ENCODE measurements at places on chromosomes 3 and 15.
A peak's percentile ranks its signal among the peaks of the same experiment; 100 is the strongest.

DNA sequence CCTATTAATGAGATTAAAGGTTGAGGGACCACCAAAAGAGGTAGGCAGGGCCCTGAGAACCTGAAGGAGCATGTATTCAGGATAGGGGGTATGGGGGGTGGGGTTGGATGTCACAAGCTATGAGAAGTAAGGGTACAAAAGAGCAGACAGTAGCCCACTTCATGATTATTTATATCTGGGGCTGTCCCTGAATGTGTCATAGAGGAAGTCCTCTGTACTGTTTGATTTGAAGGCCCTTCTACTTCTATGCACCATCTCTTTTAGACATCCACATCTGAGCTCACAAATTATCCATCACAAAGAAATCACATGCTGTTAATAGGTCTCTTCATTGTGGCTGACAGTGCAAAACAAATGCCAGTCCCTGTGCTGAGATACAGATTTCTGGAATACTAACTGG is 68.6 kb downstream of the FHIT start:
- DNase-seq = no peak

DNA sequence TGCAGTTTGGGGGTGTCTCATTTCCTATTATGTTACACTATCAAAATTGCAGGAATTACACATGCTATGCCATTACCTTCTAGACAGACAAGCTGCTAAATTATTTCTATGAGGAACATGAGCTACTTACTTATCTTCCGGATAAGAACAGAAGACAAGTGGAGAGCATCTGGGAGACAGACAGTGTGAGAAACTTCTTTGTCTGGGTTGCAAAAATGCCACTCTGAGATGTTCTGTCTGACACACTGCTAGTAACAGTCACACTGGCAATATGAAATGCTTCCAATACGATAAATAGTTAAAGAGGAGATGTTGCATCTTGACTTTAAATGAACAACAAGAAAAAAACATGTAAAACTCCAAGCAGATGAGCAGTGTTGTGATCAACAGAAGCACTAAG is 40.1 kb downstream of the LSAMP start:
- no peak for DNase-seq

DNA sequence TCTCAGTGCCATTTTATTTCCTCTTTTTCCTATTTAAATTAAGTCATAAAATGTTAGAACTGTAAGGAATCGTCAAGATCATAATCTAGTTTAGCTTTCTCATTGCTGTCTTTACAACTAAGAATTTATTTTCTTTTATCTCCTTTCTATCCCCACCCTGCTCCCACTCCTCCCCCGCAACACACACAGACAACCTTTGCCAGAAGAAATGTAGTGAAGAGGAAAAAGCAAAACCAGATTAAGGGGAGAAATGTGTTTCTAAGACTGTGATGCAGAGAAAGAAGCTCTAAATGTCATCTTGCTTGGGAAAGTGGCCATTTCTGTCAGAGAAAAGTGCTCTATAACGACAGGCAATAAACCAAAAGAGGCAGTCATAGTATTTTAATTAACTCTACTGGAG is 78.3 kb upstream of the MLF1 start:
- no peak for DNase-seq

- peak; percentile 56 for DNase-seq
Measured at GRCh38 chr15:31004220-31004733, 12.8 kb upstream of the MTMR10 start.

GRCh38 chr3:184651904-184652303 is 60.0 kb downstream of the MAGEF1 start:
- no peak for DNase-seq

GRCh38 chr3:18124501-18124900 is 300.6 kb downstream of the SATB1 start:
- DNase-seq = peak; percentile 86

GRCh38 chr3:188139466-188139865 is 14.5 kb upstream of the LPP start:
- peak; percentile 29 for DNase-seq

- no peak for DNase-seq
Measured at GRCh38 chr3:38650248-38650951, 913 bp upstream of the SCN5A start.

DNA sequence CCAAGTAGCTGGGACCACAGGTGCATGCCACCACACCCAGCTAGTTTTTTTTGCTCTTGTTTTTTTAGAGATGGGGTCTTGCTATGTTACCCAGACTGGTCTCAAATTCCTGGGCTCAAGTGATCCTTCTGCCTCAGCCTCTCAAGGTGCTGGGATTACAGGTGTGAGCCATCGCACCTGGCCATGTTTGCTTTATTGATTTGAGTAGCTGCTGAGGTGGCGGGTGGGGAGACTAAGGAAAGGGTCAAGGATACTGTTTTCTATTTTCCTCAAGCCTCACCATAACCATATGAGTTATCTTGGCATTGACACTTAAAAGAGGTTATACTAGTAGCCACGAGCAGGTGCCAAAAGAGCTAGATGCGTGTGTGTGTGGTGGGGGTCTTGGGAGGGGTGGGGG is 39.0 kb downstream of the CYFIP1 start:
- DNase-seq = no peak

DNA sequence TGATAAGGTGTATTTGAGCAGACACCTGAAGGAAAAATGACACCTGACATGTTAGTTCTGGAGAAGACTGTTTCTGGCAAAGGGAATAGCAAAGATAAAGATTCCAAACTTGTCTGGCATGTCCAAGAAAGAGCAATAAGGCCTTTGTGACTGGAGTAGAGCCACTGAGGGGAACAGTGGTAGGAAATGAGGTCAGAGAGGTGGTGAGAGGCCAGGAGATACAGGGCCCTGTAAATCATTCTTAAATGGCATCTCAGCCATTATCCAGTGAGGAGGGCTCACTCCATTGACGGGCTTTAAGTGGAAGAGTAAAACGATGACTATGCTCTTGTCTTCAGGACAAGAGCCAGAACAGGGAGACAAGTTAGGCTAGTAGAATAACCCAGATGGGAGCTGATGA is 4.5 kb downstream of the SLC49A4 start:
- no peak for DNase-seq

- DNase-seq = peak; percentile 58
Measured at GRCh38 chr15:99014803-99015697, 7.5 kb upstream of the PGPEP1L start.

- no peak for DNase-seq
Measured at GRCh38 chr15:100765467-100766241, 114.0 kb upstream of the ALDH1A3 start.

DNA sequence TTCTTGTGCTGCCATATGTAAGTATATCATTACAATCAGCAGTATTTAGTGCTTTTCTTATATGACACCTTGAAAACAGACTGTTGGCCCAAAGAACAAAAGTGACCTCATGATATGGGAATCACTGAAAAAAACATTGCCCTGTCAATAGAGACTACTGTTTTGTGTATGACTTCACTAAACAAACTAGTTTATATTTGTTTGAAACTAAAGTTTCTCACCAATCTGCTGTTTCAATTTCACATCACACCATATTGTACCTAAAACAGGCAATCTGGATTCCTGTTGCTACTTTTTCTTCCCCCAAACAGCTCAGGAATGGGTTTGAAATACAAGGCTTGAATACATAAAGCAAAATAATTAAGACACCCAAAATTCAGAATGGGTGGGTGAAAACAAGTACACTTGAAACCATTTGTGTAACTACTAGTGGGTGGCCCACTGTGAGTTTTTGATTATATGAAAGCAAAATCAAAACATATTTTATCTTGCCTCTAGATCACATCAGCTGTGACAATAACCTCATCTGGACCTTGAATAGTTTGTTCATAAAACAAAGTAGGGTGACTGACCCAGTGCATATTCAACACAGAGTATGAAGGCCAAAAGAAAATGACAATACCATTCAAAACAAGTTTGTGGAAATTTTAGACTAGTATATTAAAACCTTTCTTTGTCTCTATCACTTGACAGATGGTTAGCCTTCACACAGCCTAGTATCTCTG is 5.9 kb downstream of the ZBTB20 start:
- no peak for DNase-seq

GRCh38 chr15:73797366-73798158 is 44.4 kb upstream of the INSYN1 start:
- DNase-seq = no peak

DNA sequence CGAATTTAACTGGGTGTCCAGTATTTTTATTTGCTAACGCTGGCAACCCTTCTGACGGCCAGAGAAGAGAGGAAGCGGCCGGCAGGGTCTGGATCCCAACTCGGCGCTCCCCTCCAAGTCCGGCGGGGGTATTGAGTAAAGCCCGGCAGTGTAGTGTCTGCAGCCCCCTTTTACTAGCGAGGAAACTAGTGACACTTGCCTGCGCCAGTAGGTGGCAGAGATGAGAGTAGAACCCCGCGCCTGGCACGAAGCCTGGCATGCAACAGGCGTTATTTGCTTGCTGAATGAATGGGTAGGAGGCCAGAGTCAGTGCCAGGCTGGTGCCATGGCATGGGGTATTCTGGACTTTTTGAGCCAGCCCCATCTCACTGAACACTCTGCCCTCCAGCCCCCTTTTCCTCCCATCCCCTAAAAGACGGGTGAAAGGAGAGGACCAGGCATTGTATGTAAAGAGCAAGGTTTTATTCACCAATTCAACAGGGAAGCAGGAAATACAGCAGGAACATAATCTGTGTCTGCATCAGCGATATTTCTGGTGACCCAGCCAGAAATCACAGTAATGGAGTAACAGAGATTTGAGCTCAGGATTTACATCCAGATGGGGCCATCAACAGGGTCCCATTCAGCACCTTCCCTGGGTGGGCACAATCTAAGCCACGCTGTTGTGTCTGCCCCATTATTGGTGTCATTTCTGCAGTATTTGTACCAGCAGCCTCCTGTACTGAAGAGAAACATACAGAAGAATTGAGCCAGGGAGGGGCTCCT is 788 bp upstream of the WDR73 start:
- peak; percentile 84 for DNase-seq

DNA sequence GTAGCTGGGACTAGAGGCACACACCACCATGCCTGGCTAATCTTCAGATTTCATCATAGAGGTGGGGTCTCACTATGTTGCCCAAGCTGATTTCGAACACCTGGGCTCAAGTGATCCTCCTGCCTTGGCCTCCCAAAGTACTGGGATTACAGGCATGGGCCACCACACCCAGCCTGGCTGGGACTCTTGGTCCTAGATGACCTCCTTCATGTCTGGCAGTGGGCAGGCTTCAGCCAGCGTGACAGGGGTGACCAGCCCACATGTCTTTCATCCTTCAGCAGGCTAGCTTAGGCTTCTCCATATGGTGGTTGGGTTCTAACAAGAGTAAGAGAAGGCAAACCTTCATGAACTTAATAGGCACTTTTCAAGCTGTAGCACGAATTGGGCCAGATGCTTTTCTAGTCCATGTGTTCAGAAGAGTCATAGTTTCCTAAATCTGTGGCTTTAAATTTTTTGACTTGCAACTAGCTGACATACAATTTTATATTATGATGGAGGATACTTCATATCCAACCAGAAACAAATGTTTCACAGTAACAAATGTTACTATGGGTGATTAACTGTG is 7.6 kb downstream of the GPD1L start:
- no peak for DNase-seq

GRCh38 chr3:1272546-1273265 is 179.9 kb downstream of the CNTN6 start:
- peak; percentile 8 for DNase-seq

DNA sequence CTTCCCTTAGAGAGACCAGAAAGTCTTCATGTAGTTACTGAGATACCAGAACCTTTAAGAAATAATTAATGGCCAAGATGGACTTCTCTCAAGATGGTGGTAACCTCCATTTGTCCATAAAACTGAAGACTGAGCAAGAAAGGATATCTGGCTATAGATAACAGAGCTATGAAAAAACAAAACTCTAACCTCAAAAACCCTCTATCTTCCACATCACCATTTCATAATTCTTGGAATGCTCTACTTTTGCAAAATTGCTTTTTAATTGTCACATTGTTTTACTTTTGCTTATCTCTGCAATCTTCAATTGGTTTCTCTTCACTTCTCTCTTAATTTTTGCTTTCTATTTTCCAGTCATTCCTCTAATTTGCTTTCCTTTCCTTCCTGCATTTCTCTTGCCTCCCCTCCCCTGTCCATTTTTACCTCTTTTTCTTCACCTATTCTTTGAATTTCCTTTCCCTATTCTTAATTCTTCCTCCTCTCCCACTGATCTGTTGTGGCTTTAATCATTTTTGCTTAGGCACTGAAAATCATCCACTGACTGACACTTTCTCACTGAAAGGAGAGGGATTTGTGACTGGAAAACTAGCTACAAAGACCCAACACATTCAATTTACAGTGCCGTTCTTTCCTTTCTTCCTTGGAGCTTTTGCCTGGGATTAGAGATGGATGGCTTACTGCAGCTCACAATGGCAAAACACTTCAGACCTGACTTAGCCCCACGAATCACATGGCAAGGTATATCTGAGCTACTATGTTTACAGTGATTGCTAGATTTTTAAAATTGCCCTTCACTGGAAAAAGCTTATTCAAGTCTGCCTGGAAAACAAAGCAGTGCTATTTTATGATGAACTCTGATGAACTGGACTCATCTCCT is 242.8 kb downstream of the CHST2 start:
- DNase-seq = no peak

DNA sequence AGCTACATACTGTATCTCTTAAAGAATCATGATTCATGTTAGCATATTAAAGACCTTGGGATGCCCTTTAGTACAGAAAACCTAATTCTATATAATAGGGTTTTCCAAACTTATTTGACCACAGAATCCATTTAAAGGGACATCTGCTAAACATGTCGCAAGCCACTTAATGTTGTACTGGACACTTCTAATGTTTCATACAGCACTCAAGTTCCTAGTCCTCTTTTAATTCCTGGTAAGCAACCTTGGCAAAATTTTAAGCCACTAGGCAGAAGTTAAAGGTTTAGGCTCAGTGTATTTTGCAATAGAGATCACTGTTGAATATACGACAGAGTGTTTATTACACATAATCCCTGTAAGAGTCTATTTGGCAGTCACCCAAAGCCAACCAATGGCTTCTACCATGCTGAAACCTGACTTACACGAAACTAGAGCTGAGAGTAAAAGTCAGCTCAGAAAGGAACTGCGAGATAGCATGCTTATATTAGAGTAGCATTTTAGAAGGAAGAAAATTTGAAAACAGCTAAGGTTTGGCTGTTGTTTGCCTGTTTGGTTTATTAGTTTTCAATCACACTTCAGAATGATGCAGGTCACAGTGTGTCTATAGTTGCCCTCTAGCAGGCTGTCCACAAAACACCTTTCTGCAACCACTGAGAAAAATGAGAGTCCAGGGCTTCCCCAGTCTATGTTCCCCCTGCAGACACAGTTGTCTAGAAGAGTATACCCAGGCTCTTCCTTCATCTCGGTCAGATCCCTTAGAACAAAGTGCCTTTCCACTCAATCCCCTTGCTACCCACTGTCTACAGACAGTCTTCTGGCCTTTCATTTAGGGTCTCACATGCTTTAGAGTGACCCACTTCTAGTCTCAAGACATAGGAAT is 104.4 kb downstream of the FMN1 start:
- peak; percentile 70 for DNase-seq

DNA sequence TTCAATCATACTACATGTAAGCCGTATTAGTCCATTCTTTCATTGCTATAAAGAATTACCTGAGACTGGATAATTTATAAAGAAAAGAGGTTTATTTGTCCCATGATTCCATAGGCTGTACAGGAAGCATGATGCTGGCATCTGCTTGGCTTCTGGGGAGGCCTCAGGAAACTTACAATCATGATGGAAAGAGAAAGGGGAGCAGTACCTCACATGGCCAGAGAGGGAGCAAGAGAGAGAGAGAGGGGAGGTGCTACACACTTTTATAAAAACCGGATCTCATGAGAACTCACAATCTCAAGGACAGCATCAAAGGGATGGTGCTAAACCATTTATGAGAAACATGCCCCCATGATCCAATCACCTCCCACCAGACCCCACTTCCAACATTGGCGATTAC is 14.3 kb upstream of the CLASP2 start:
- DNase-seq = no peak

GRCh38 chr3:24591191-24591590 is 96.5 kb upstream of the THRB start:
- no peak for DNase-seq
